ENCODE measurements at places on chromosomes 11 and 22. TPM values are rescaled to one million over a fixed set of nuclear protein-coding genes. Genes with fewer than 3 reads are reported as not detected.
A peak's percentile ranks its signal among the peaks of the same experiment; 100 is the strongest.

SEC14L2 gene
- 16.3 TPM for total RNA-seq

DNA sequence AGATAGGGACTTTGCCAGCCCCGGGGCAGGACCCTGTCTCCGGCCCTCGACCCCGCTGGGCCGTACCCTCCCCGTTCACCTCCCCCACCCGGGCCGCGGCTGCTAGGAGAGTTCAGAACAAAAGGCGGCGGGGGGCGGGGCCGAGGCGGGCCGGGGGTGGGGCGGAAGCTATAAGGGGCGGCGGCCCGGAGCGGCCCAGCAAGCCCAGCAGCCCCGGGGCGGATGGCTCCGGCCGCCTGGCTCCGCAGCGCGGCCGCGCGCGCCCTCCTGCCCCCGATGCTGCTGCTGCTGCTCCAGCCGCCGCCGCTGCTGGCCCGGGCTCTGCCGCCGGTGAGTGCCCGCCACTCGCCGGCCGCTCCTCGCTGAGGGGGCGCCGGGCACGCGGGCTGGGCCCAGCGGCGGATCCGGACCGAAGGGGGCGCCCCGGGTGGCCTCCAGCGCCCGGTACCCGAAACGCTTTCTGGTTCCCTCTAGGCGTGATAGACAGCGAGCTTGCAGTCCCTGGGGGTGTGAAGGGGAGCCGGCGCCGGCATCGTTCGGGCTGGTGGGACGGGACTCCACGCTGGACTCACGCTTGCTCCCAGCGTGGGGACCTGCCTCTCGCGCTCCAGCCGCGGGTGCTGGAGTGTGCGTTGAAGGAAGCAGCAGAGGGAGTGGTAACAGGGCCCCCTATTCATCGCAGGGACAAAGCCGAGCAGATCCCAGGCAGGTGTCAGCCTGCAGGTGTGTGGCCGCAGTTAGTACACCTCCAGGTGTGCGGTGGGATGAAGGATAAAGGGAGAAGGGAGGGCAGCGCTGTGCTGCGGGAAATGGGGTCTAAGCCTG, at the start of gene MMP11:
TSS of gene MMP11 (plus strand) at position 201 of the 825 bp plus-strand sequence. CDS start at position 223, 22 bp downstream.
- DNase-seq: no peak

DNA sequence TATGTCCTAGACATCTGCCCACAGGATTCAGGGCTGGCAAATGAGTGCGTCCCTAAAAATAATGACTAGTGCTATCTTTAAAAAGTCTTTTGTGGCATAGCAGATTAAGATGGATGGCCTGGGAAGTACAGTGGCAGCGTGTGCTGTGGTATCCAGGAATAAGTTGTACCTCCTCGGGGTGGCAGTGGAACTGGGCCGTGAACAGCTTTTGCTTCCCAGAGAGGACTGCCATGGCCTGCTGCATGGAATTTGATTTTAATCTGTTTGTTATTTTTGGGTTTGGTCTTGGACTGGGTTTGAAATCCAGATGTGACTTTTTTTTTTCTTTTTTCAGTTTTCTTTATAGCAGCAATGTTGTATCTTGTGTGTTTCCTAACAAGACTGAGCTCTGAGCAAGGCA, 71.3 kb upstream of the PARVG start:
- no peak for DNase-seq

DNA sequence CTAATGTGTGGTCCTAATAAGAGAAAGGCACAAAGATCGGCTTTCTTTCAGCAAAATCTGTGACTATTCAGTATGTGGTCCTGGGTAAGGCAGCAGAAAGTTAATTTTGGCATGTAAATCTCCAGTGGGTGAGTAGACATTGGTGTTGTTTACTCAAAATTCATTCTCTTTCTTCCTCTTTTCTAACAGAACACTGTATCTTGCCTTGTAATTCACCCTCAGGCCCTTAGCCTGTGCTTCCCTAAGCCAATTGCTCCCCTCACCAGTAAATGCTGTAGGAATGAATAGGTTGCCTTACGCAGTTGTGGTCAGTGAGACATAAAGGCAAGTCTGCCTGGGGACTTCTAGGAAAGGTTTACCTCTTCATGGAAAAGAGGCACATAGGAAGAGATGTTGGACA, 49.9 kb upstream of the PDE3B start:
- DNase-seq: no peak

DNA sequence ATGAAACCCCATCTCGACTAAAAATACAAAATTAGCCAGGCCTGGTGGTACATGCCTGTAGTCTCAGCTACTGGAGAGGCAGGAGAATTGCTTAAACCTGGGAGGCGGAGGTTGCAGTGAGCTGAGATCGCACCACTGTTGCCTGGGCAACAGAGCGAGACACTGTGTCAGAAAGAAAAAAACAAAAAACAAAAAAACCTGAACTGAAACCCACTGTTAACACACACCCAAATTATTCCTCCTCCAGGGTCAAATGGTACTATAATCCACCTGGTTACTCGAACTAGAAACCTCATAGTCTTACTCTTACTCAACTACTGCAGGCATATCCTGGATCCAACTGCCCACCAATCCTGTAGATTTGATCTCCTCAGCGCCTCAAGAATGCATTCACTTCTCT, 35.5 kb downstream of the USP28 start:
- DNase-seq: no peak

KRTAP5-8 gene
- not detected for total RNA-seq

- DNase-seq: peak; percentile 58
These were observed 19.2 kb downstream of the PIM3 start for GRCh38 chr22:49979587-49980264.

DNA sequence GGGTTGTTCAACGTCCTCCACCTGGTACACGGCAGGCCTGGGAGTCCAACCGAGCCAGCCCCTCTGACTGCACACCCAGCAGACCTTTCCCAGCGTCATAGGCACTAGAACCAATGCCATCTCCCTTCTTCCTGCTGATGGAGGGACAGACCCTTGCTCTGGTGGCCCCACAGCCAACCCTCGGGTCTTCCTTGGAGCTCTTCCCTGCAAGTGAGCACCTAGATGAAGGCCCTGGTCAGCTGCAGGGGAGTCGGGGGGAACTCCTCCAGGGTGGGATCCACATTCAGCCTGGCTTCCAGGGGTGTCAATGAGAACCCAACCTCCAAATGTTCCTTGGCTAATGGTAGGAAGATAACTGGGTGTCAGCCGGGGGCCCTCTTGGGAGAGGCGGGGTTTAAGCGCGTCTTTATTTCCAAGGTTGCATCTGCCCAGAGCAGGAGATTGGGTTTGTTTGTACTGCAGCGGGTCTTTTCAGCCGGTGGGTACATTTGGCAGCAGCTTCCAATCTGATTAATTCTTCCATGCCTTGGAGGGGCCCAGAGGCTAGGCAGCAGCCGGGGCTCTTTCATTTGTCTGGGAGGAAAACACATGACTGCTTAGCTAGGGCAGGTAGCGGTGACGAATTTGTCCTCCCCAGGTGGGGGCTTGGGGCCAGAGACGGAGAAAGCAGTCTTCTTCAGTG, 56.0 kb upstream of the SHISAL1 start:
- DNase-seq: no peak

DNA sequence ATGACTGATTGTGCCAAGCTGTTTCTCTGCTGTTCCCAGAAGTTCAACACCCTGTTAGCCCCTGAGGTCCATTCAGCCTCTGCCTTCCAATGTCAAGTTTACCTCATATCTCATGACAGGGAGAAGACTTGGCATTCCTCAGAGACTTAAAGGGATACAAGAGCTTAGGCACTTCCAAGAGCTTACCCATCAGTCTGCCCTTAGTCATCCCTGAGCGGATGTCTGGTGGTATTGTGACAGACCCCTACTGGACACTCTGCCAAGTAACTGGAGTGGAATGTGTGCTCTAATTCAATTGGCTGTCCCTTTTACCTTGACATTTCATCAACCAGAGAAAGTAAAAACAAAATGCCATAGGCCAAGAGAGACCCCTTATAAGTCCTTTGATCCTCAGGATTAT, 151.5 kb downstream of the AASDHPPT start:
- no peak for DNase-seq

GRCh38 chr22:47126344-47126811, 363.9 kb downstream of the TBC1D22A start:
- DNase-seq: no peak

DNA sequence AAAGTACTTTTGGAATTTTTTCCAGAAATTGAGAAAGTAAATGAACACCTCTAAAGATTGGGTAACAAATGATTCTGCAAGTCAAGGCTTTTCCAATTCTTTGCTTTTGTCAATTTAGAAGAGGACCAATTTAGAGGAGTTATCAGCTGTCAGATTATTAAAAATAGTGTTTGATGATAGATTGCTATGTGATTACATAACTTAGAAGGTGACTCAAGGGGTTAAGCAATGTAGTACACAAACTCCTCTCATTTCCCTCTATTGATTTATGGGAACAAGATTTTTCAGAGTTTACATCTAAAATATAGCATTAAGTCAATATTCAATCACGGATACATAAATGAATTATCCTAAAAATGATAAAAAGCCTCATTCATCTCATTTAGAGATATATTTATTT, 70.3 kb downstream of the INSC start:
- no peak for DNase-seq
